Upper lobe of left lung (tissue), 6 donors: ENCODE measurements at places on chromosomes 7 and 10.

- peaks cover 22% of the 10 kb centered on the region for H3K4me1 ChIP-seq
- peaks cover 5% of the 10 kb centered on the region for H3K27me3 ChIP-seq
- H3K36me3 ChIP-seq, result no peaks in the 10 kb centered on the region
- peak overlapping the region; percentile 97 for H3K4me3 ChIP-seq
- no peak for DNase-seq
- H3K27ac ChIP-seq, result no peak overlapping the region
Measured at GRCh38 chr7:80136261-80137055, 1.8 kb downstream of the GNAI1 start.

GRCh38 chr10:12470719-12471118 lies 121.4 kb downstream of the CAMK1D start:
- no peak for DNase-seq
- no peak overlapping the region for H3K27ac ChIP-seq
- no peak overlapping the region for H3K4me3 ChIP-seq
- no peaks in the 10 kb centered on the region for H3K27me3 ChIP-seq
- H3K4me1 ChIP-seq, result no peaks in the 10 kb centered on the region

GRCh38 chr7:153948060-153948459 lies 104.1 kb upstream of the DPP6 start:
- H3K27me3 ChIP-seq, result no peaks in the 10 kb centered on the region
- H3K27ac ChIP-seq, result no peak overlapping the region
- H3K4me3 ChIP-seq, result no peak overlapping the region
- H3K4me1 ChIP-seq, result no peaks in the 10 kb centered on the region
- DNase-seq, result no peak
- H3K36me3 ChIP-seq, result no peaks in the 10 kb centered on the region

GRCh38 chr7:113013761-113014449 lies 72.7 kb downstream of the GPR85 start:
- no peak overlapping the region for H3K4me3 ChIP-seq
- no peak overlapping the region for H3K27ac ChIP-seq
- H3K36me3 ChIP-seq, result no peaks in the 10 kb centered on the region
- no peaks in the 10 kb centered on the region for H3K4me1 ChIP-seq
- DNase-seq, result no peak

DNA sequence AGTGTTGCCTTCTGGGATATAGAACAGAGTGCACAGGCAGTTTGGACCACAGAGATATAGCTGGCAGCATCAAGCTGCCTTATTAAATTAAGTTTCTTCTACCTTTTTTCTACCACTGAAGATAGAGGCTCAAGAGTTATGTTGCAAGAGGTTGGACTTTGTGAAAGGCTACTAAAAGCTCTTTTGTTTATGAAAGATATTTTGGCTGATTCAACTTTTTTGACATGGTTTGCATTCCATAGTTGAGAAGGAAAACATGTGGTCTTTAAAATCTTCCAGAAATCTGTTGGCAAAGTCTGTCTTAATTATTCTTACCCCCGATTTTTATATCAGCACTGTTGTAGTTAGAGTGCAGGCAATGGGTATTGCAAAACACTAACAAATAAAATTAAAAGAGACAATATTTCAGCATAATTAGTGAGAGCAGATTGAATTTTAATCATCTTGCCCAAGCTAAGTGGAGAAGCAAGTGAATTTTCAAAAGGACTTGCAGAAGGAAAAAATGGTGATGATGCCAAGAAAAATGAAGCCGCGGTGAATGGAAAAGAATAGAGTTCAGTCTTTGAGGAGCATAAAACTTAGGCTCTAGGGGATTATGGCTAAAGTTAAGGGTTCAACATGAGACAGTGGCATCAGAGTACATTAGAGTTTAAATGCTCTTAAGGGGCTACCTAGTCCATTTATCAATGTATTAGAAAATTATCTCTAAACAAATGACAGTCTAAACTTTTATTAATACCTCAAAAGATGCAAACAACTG lies 450.9 kb upstream of the CNTNAP2 start:
- H3K36me3 ChIP-seq, result no peaks in the 10 kb centered on the region
- H3K4me3 ChIP-seq, result no peak overlapping the region
- H3K27me3 ChIP-seq, result no peaks in the 10 kb centered on the region

DNA sequence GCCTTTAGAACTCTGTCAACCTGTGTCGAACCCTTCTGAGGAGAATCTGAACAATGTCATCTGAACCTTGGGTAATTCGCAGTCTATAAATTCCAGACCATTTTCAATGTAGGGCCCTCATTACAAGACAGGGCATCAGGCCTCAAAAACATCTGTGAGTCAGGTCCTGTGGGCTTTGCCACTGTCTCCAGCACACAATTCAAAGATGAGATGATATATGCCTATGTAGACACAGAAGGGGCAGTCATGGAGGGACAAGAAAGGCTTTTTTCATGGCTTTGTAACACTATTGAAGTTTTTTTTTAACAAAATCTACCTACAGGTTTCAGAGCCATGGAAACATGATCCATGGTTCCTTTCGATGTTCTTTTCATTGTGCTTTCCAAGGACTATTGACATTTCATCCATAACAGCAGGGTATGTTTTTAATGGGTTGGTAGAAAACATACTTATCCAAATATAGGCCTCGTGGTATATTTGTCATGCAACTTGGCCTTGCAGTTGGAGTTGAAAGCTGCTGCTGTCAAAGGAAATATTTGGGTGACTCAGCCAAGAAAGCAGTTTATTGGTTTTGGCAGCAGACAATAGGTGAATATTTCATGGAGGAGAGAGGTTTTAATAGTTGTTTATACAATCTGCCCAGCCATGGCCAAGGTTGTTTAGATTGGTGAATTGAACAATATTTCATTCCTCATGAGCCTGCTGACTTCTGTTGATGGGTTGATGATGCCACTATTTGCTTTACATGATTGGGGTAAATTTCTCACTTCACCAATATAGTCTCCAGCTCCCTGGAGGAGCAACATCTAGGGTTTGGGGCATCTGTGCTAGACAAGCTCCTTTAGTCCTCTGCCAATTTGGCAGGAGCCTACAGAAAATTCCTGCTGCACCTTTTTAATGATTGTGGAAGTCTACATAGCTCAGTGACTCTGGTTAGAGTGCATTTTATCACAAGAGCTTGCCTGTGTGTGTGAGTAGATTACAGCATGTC lies 158.4 kb upstream of the TMEM72 start:
- H3K36me3 ChIP-seq, result no peaks in the 10 kb centered on the region
- DNase-seq, result no peak
- no peaks in the 10 kb centered on the region for H3K27me3 ChIP-seq
- no peak overlapping the region for H3K4me3 ChIP-seq
- no peak overlapping the region for H3K27ac ChIP-seq
